ENCODE measurements at places on chromosomes 16 and 17.

- DNase-seq = no peak
These were observed 9.8 kb downstream of the STAT3 start for GRCh38 chr17:42378359-42378958.

DNA sequence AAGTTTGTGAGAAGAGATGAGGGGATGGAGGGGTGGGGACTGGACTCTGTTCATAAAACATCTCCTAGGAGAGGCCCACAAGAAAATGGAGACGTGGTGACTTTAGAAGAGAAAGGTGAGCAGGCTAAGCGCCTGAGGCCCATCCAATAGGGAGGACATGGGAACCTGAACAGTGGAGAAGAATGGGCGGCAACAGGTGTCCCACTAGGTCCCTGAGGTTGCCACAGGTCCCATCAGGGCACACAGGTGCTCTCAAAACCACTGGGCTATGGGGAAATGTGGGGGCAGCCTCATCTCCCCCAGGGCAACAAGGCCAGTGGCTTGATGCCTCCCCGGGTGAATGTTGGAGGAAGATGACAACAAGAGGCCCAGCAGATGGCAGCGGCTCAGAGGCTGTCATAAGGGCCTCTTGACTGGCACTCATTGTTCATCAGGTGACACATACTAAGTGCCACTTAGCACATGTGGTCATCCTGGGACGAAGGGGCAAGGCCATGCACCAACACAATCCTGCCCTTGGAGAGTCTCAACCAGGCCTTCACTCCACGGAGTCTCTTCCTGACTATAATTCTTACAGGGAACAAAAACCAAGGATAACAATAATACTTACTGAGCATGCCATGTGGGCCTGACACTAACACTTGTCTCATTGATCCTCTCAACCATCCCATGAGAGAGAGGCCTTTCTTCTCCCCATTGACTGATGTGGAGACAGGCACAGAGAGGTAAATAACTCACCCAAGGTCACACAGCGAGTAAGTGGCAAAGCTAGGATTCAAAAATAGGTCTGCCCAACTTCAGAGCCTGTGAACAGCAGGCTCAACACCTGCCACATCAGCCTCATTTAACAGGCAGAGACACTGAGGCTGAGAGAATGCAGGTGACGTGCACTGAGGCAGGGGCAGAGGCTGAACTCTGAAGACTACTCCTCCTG lies 38.0 kb downstream of the CUEDC1 start:
- no peak for DNase-seq

GRCh38 chr16:28105954-28106353 lies 42.4 kb upstream of the GSG1L start:
- DNase-seq = no peak

GRCh38 chr17:8051831-8052230 lies 13.0 kb downstream of the ALOX15B start:
- no peak for DNase-seq

- no peak for DNase-seq
These were observed 118.9 kb downstream of the AATF start for GRCh38 chr17:37067555-37068111.

DNA sequence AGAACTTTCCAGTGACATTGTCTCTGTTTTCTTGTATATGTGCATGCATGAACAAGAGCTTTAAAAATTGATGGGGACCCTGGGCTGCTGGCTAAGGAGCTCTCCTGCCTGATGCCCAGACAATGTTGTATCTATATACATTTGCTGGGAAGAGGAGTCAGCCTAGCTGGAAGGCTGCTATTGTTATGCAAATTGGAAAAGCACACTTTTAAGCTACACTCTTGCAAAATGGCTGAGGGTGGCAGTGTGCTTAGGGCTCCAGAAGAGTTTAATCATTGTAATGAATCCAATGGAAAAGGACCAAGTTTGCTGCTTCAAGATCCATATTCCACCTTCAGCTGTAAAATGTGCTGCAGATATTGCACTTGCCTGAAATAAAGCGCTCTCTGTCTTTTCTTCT lies 171.8 kb downstream of the PRKCA start:
- no peak for DNase-seq

- DNase-seq = no peak
These were observed 100.9 kb downstream of the GRIN2A start for GRCh38 chr16:10081201-10081940.

GRCh38 chr16:52713740-52714139 lies 166.8 kb upstream of the TOX3 start:
- no peak for DNase-seq

DNA sequence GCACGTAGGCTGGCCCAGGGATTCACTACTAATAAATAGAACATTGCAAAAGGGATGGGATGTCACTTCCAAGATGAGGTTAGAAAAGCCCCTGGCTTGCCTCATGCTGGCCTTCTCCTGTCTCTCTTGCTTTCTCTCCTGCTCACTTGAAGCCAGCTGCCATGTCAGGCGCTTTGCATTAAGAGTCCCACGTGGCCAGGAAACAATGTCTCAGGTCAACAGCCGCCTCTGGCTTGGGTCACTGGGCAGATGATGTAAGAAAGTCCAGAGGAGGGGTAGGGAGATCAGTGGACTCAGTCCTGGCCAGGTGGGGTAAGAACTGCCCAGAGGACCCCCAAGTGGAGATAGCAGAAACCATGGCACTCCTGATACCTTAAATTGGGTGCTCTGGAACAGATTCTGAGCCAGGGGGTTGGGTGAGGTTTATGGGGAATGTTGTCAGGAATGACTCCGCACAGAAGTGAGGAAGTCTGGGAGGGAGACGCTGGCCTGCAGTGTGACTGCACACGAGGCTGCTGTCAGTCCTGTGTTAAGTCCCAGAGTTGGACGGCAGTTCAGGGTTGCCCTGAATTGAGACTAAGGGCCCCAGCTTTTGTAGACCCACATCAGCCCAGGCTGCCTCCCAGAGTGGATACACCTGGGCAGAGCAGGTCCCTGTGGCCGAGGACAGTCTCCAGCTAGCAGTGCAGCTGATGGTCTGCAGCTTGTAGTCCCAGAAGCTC lies 17.7 kb downstream of the C16orf82 start:
- DNase-seq = no peak

GRCh38 chr16:70665113-70665694 lies 18.8 kb downstream of the IL34 start:
- DNase-seq = no peak

DNA sequence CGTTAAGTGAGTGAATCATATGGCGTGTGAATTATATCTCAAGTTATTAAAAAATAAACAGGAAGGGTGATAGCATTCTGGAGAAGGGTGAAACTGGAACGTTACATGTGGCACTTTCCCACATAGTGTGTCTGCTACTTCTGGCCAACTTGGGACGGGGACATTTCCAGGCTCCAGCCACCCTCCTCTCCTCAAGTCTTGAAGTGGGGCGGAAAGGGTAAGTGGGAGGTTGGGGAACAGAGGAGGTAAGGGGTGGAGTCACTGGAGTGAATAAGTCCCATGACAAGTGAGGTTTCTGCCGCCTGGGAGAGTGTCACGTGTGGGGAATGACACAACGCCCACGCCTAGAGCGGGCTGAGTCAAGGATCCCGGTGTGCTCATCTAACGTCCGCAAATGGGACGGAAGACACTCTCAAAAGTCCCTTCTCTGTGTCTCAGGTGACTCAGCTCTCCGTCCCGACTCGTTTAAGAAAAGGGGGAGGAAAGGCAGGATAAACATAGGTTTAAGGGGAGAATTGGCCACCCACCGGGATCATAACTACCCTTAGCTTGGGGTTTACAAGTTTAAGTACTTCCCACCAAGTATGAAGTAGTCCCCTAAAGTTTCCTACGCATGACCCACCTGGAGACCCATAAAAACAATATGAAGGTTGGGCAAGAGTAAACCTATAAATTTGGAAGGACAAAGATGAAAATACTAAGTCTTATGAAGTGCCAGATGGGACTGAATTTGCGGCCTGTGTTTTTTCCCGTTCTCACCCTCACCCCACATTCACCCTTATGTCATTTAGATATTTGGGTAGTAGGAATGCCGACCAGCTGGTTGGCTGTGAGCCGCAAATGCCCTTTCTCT lies 1.2 kb upstream of the SPAG9 start:
- DNase-seq = peak; percentile 90

- DNase-seq = no peak
These were observed 5.4 kb downstream of the PDE6G start for GRCh38 chr17:81650951-81651350.

- no peak for DNase-seq
These were observed 364.3 kb upstream of the TOM1L1 start for GRCh38 chr17:54536306-54536705.

DNA sequence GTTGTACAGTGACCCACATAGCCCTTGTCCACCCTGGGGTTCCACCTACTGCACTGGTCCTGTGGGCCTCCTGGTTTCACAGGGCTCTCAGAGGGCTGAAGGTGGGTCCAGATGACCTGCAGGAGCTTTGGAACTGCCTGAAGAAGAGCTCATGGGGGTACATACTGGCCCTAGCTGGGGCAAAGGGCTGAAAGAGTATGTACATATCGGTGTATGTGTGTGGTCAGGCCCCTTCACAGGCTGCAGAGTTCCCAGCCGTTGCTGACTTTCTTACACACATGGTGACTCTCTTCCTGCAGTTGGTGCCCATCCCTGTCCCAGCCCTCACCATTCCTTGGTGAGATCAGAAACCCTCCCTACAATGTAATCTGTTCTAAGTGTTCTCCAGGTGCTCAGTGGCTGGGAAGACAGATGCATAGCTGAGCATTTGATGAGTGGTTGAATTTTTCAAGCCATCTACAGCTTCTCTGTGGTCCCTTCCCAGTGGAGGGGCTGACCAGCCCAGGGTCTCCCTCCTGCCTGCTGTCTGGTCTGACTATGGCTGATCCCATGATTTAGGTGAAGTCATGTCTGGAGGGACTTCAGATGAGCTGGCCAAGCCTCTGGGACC lies 2.4 kb upstream of the NFATC3 start:
- DNase-seq = no peak

DNA sequence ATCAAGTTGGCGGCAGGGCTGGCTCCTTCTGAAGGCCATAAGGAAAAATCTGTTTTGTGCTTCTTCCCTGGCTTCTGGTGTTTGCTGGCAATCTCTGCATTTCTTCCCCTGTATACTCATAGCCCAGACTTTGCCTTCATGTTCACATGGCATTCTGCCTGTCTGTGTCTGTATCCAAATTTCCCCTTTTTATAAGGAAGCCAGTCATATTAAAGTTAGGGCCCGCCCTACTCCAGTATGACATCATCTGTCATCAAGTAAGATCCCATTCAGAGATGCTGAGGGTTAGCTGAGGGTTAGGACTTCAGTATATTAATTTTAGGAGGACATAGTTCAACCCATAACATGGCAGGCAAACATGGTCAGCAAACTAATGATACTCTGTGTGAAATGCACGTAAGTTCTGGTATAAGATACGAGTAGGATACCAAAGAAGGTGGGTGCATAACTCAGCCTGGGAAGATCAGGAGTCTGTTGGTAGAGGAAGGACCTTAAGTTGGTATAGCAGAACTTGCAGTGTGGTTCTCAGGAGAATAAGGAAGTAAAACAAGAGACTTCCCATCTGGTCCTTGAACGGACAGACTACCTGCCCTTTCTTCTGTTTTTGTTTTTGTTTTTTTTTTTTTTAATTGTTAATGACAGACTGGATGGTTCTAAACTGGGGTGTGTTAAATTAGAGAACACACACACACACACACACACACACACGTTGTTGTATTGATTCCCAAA lies 13.9 kb downstream of the MAP2K6 start:
- no peak for DNase-seq

DNA sequence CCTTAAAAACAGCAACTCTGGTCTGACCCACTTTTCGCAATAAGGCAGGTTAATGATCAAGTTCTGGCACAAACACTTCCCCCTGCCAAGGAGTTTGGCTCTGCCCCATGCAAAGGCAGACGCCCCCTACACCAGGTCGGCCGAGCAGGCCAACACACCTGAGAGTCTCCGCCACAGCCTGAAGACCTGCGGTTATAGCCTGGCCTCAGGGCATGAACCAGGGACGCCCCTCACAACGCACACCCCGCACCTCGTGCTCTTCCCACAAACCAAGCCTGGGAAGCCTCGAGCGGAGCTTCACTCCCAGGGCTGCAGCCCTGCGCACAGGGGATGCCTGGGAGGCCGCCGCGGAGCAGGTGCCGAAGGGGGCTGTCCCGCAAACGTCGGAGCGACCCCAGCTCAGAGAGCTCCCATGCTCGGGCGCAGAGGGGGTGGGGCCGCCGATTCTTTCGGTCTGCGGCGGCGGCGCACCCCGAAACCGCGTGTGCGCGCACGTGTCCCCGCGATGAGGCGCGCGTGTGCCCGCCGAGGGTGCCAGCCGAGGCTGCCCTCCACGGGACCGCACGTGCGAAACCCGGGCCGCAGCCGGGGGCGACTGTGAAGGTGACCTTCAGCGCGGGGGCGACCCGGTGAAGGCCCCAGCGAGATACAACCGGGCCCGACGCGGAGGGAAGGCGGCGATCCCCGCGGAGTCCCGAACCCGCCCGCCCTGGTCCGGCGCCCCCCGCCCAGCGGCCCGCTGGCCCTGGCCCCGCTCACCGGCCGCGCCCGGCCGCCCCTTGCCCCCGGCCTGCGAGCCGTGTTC lies 559 bp downstream of the CLUH start:
- DNase-seq = no peak

- no peak for DNase-seq
These were observed 96.0 kb downstream of the WDR59 start for GRCh38 chr16:74888888-74889287.

DNA sequence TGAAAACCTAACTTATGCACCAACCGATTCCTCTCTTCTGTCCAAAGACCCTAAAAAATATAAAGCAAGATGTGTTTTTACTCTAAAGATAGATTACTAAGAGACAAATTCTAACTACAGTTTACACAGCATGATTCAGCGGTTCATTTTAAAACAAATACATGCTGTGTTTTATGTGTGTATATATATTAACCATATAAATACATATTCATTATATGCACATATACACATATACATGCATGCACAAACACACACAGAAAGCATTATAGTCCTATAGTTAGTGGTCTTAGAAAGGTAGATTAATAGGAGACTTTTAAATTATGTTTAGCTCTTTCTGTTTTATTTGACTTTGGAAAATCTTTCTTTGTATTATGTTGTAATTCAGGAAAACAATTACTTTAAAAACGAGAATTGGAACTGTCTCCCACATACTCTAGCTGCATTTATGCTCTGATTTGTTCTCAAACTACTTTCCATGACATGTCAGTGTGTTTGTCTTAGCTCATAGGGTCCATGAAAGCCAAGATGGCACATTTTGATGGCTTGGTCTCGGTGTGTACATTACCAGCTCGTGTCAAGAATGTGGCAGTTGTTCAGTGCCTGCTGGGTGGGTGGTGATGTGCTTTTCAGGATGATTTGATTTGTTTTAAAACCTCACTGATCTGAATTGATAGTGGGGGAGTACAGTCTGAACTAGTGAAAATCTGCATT lies 548.8 kb upstream of the SALL1 start:
- DNase-seq = no peak

- DNase-seq = no peak
These were observed 22.2 kb upstream of the CPSF4L start for GRCh38 chr17:73283841-73284282.

GRCh38 chr16:76450890-76451289 lies 173.7 kb downstream of the CNTNAP4 start:
- DNase-seq = no peak

- DNase-seq = no peak
These were observed 73.4 kb downstream of the MYO1D start for GRCh38 chr17:32803544-32803943.

DNA sequence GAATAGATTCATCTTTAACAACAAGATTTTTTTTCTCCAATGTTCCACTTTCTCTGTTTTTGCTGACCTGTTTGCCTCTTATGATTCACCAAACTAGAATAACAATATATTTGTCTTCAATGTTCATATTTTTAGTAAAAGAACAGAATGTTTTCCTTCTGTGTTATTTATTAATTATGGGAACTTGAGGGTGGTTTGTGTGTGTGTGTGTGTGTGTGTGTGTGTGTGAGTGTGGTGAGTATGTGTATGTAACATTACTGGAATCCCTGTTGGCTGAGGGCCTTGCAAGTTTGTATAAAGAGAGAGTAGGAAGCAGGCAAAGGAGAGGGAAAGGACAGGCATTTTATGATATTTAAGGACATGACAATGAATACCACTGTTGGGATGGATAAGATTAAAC lies 13.8 kb downstream of the STXBP4 start:
- no peak for DNase-seq
